ENCODE measurements at places on chromosomes 12 and 14.

GRCh38 chr12:122043476-122043875 lies 21.8 kb downstream of the BCL7A start:
- DNase-seq = no peak

- DNase-seq = no peak
These were observed 393.6 kb downstream of the DPF3 start for GRCh38 chr14:72500234-72500838.

GRCh38 chr14:95137164-95137803 lies 20.0 kb downstream of the DICER1 start:
- DNase-seq = no peak

DNA sequence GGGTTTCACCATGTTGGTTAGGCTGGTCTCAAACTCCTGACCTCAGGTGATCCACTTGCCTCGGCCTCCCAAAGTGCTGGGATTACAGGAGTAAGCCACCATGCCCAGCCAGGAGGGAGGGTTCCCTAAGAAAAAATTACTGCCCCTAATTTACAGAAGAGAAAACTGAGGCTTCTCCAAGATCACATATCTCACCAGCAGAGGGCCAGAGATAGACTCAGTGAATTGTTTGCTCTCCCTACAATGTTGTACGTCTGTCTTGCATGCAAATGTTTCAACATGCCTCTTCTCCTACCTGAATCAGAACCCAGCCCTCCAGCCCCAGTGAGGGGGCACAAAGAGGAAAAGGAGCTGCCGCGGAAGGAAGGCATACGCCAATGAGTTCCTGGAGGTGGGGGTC lies 48.3 kb upstream of the TMEM263 start:
- no peak for DNase-seq

Data from hepatic stellate cell (primary cell).